Iris pigment epithelial cell (primary cell): ENCODE measurements at places on chromosomes 2 and 18.

DNA sequence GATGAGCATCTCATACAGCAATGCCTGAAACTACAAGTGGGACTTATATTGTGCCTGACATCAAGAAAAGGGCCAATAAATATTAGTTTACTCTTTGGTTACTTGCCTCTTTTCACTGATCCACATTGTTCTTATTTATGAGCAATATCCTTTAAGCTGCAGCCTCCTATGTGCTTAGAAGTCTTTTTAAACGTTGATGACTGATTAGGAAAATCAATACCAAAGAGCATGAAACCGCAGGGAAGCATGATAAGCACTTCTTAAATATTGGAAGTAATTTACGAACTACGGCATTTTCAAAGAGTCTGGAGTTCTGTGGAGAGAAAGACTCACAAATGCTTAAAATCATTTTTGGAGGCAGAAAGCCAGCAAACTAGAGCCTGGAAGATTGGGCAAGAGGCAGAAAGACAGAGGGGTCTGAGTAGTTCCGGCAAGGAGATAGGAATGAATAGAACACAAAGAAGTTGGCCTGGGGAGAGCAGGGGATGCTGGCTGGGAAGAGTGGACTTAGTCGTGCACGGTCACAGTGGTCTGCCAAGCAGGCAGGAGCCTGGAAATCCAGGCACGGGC lies 122.6 kb upstream of the NOSTRIN start:
- no peak for DNase-seq

DNA sequence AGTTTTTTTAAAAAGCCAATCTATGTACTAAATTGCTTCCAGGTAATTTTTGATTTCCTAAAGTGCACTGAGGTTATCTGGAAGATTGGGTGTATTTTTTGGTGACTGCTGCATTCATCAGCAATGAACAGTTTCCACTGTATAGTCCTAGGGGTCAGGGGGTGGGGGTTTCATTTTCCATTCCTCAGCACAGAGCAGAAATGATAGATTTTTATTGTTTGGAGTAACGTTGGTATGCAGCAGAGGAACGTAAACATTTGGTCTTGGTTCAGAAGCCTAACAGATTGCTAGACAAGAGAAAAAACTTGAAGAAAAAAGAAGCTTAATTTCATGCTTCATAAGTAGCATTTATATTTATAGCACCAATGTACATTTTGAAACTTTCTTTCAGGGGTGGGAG lies 54.9 kb downstream of the ZCCHC2 start:
- DNase-seq: peak; percentile 11

- DNase-seq: no peak
Measured at GRCh38 chr2:109429567-109430328, 184.0 kb downstream of the SEPTIN10 start.

- DNase-seq: no peak
Measured at GRCh38 chr2:73917696-73918207, 8.9 kb upstream of the DGUOK start.

- DNase-seq: no peak
Measured at GRCh38 chr2:23548143-23548769, 163.3 kb downstream of the KLHL29 start.

- peak; percentile 84 for DNase-seq
Measured at GRCh38 chr2:159091381-159091780, 122.9 kb downstream of the TANC1 start.

GRCh38 chr2:29240601-29241000 lies 125.4 kb downstream of the CLIP4 start:
- DNase-seq: no peak

DNA sequence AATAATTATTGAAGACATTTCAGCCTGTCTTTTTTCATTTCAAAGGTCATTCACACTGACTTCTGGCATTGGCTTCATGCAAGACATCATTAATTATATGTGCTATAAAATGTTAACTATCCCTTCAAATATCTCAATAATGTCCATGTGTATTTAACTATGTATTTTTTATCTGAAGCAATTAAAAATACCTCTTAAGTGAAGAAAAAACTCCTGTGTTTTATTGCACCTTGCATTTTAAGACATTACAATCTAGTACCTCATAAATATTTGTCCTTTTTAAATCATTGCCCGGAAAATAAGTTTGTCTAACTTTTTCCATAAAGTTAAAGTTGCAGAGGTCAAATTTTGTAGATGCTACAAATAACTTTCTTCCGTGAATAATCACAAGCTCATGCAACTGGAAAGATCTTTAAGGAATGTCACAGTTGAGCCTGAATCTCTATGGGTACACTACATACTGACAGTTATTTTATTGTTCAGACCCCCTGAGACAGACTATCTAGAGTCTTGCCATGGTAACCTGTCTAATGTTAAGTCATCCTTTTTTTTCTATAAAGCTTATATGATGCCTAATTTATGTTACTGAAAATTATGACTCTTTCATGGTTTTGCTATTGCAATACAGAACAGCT lies 38.4 kb upstream of the COBLL1 start:
- peak; percentile 22 for DNase-seq

DNA sequence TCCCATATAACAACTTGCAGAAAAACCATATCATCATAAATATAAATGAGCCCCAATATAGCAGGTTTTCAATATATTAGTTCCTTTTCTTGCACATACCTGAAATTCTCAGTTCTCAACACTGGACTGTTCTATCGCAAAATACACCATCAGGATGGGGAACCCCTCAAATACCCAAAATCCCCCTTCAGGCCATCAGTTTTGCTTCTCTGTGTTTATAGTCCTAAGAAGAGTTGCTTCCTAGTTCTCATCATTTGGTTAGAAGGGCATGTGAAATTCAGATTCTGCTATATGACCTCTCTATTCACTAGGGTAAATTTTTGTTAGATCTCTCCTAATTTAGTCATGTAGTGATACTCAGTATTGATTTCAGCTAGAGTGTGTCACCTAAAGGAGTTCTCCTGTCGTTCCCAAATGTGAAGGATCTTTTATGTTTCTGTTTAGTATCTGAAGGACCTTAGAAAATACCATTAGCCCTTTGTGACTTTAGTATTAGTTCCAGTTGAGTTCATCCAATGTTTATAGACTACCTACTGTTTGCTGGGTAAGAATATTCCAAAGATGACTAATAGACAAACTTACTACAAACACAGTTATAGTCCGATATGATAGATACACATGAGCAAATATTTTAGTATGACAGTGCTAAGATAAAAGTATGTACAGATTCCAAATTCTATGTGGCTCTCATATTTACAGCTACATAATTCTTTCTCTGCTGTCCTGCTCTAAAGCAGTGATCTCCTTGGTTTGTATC lies 115.8 kb downstream of the TTC27 start:
- peak; percentile 43 for DNase-seq

DNA sequence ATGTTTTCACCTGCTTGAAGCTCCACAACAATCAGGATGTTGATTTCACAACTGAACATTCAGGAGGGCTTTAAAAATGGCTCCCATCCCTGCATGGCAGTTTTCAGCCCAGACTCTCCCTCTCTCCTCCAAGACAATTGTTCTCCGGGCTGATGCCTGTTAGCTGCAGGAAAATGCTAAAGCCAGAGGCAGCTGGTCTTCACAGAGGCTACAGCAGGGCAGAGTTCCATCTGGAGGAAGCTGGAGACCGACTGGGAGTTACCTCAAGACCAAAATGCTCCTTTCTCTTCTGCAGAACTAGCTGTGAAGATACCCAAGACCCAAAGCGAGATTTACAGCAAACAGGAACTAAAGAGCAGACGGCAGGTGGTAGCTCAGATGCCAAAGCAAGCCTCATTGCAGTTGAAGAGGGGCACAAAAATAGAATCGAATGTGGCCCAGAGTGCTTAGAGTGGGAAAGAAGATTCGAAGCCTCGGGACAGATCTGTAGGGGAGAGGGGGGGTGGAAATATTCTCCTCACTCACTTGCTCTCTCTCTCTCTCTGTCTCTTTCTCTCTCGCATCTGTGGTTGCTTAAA lies 423.6 kb downstream of the ZNF521 start:
- DNase-seq: no peak

- DNase-seq: no peak
Measured at GRCh38 chr2:23469142-23469540, 84.2 kb downstream of the KLHL29 start.

DNA sequence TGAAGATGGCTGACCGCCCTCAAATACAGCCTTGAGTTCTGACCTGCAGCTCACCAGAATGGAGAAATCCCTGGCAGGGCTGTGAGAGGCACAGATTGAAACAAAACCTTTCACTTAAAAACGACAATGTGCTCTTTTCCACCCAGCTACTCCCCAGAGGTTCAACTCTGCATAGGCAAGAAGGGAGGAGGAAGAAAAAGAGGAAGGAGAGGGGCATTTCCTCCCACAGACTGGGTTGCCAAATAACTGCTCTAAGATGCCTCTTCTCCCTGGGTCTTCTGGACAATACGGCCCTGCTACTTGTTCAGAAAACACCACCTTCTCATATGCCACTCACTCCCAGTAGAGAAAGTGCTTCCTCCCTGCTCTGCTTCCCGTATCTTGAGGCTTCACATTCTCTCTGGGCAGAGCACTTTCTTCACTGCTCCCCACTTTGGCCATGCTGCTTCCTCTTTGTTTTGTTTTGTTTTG lies 136.4 kb upstream of the SLC1A4 start:
- DNase-seq: no peak

GRCh38 chr2:31534636-31535035 lies 46.1 kb downstream of the SRD5A2 start:
- no peak for DNase-seq

GRCh38 chr2:174969091-174969734 lies 36.0 kb downstream of the CHN1 start:
- DNase-seq: no peak

GRCh38 chr18:67500522-67501205 lies 15.9 kb downstream of the DSEL start:
- peak; percentile 17 for DNase-seq

DNA sequence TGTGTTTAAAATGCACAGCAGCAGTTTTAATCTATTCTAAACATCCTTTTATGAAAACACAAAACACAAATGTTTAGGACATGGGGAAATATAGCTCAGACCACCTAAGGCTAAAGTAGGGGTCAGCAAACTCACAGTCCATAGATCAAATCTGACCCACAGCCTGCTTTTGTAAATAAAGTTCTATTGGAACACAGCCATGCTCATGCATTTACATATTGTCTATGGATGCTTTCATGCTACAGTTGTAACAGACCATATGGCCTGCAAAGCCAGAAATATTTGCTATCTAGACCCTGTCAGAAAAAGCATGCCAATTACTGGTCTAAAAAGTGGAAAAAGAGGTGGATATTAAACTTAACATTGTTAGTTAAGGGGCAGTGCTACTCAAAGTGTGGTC lies 1105.4 kb upstream of the KLHL29 start:
- DNase-seq: no peak

GRCh38 chr2:176002688-176003210 lies 682 bp upstream of the LNPK start:
- peak; percentile 27 for DNase-seq
